ENCODE measurements at places on chromosomes 12 and 14. TPM values are rescaled to one million over a fixed set of nuclear protein-coding genes. Genes with fewer than 3 reads are reported as not detected.

RNF212B gene
- polyA plus RNA-seq: not detected

CLEC1A gene
- 3.0 TPM for polyA plus RNA-seq

FAR2 gene
- 17.9 TPM for polyA plus RNA-seq

CLEC4E gene
- not detected for polyA plus RNA-seq

MGAT2 gene
- 23.0 TPM for polyA plus RNA-seq

MYF5 gene
- 28.4 TPM for polyA plus RNA-seq

PLEK2 gene
- 4.6 TPM for polyA plus RNA-seq

PDE3A gene
- 11.1 TPM for polyA plus RNA-seq

DPPA3 gene
- polyA plus RNA-seq: not detected

TAS2R31 gene
- polyA plus RNA-seq: 2.1 TPM

COL2A1 gene
- polyA plus RNA-seq: 59.6 TPM

GYS2 gene
- not detected for polyA plus RNA-seq

GPR162 gene
- polyA plus RNA-seq: 18.0 TPM

TTC6 gene
- 0.04 TPM for polyA plus RNA-seq

CLEC2B gene
- 1.8 TPM for polyA plus RNA-seq
